ENCODE measurements at places on chromosomes 6 and 20.

- no peak for DNase-seq
Measured at GRCh38 chr6:15748341-15748740, 85.5 kb upstream of the DTNBP1 start.

DNA sequence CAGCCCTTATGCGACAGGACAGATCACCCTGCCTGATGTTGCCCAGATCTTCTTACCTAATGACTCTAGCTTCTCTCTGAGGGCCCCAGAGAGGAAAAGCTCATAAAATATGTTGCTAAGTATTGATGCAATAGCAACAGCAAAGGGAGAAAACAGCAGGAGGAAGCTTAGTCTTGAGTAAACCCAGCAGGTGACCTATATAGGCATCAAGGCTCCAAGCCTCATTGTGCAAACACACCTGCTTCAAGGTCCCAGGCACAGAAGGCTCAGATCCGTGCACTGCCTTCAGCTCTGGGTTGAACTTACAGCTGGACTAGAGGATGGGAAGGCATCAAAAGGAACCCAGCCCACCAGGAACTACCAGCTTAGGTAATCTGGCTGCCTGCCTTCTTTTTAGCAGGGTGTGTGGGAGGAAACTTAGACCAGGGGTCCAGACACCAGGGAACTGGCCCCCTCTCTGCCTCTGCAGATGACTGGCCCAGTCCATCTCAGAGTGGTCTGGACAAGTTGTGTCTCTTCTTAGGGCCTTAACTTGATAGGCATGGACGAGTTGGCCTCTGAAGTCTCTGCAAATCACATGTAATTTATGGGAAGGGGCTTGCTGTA, 34.4 kb downstream of the TGM3 start:
- DNase-seq: no peak

- no peak for DNase-seq
Measured at GRCh38 chr6:8279041-8279805, 156.1 kb downstream of the SLC35B3 start.

- no peak for DNase-seq
Measured at GRCh38 chr20:19349879-19350278, 137.4 kb downstream of the SLC24A3 start.

DNA sequence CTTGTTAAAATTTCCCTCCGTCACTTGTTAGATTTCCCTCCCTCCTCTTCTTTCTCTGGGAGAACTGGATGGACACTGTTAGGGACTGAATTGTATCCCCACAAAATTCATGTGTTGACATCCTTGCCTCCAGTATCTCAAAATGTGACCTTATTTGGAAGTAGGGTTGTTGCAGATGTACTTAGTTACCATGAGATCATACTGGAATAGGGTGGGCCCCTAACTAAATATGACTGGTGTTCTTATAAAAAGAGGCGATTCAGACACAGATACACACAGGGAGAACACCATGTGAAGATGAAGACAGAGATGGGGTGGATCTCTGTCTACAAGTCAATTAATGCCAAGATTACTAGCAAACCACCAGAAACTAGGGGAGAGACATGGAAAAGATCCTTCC, 139.5 kb downstream of the ALDH8A1 start:
- DNase-seq: no peak

DNA sequence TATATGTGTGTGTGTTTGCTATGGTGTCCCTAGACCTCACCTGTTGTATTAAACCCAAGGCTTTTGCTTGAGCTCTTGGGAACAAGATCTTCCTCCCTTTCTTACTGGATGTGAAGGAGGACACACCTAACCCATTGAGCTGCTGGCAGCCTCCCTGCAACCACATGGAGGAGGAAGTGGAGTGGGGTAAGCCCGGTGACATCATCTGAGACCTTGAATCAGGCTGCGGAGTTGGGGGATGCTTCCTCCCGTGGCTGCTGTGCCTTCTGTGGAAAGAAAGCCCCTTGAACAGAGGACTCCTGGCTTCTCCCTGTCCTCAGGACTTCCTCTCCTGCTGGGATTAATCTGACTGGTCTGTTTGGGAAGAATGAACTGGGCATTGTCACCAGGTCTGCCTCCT, 3.3 kb downstream of the CST11 start:
- no peak for DNase-seq

DNA sequence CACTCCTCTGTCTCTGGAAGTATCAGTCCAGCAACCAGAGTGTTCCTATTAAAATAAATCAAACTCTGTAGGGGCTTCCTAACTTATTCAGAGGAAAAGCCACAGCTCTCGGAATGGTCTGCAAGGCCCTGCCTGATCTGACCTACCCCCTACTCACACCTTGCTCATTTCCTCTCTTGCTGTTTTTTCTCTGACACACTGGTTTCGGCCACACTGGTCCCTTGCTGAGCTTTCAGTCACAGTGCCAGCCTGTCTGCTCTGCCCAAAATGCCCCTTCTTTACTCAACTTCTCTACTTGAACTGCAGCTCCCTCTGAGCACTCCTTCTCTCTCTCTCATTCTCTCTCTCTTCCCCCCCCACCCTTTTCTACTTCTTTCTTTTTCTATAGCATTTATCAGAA, 430.2 kb downstream of the UTRN start:
- DNase-seq: no peak

GRCh38 chr20:41494451-41494850, 123.7 kb downstream of the CHD6 start:
- DNase-seq: no peak
